ENCODE measurements at places on chromosomes 13 and 19.

DNA sequence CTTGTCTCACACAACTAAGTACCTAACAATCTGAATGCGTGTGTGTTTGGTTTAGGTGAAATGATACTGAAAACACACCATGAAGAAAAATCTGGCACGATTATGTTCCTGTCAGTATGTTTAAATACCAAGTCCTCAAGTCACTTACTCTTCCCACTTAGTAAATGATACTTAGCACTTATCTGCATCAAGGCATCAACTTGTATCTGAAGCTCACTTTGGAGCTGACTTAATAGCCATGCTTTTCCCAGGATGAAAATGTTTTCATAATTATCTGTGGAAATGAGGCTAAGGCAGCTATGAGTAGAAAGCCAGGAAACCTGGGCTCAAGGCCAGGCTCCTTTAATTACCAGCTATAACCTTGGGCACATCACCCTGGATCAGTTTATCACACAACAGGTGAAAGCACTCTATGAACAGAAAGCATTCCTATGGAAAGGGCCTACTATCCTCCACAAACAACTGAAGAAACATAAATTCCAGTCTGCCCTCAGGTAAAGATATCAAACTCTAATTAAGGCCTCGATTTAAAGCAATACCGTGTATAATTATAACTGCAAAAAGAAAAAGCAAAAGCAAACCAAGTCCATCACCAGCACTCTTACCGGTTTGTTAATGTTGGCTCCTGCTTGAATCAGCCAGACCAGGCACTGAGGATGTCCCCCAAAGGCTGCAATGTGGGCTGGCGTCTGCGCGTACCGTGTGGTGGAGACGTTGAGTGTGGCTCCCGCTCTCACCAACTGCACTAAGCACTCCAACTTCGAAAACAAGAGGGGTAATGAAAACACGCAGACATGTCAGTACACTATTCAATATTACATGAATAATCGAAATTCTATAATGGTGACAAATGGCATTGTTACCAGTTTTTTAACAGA, 4.6 kb downstream of the ANKRD10 start:
- DNase-seq: no peak

DNA sequence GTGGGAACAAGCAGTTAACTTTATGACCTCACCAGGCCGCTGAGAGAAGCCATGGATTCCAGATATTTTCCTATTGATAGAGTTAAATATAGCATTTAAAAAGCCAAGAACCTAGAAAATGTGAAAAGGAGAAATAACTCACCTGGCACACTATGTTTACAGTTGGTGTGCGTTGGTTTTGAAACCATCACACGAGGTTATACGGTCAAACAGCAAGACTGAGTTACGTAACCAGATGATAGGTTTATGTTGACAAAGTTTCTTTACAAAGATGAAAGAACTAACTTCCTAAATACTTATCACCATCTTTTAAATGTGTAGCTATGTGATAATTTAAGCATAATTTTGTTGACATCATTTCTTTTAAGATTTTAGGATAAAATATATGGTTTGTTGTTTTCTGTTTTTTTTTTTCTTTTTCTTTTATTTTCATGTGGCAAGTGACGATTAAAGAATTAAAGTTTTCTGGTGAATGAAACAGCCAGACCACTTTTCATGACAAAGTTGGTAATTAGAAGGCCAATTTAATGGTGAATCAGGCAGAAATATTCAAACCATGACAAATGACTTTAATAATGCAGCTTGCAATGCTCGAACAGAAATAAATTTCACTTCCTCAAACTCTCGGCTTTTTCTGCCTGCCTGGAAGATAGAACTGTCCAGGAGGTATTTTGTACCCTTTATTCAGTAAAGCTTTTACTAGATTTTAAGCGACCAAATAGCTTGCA, 339.1 kb upstream of the OBI1 start:
- no peak for DNase-seq

DNA sequence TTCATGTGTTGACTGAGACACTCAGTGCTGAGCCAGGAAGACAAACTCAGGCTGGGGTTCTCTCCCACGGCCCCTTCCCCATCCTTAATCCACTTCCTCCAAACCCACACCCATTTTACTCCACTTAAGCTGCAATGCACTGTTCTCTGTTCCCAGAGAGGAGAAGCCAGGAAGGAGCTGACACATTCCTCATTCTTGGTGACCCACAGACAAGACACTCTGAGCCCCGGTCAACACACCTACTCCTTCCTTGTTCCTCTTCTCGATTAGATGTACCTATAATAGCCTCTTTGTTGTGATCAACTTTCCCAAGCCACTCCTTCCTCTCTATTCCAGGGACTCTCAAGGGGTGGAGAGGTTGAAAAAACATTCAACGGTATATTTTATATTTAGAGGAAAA, 47.1 kb downstream of the INSR start:
- no peak for DNase-seq

GRCh38 chr19:36196249-36196648, 18.2 kb downstream of the ZNF565 start:
- no peak for DNase-seq

GRCh38 chr13:111790621-111791020, 276.3 kb upstream of the SOX1 start:
- no peak for DNase-seq

DNA sequence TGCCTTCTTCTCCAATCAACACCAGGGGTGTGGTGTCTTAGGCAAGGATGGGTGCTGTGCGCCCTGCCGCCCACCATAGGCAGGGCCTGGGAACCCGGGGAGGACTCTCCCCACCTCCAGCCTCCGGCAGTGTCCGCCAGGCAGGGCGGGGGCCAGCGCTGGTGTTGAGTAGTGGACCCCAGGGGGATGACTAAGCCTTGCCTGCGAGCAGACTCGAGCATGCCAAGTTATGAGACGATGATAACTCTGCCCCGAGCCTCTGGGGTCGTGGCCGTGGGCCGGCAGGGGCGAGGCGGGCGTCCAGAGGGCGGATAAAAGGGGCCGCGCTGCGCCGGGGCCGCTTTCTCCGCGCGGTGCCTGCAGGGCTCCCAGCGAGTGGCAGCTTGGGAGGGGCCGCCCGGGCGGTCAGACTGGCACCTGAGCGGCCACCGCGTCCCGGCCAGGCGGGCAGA, at the start of gene MEDAG:
TSS of gene MEDAG (plus strand) at position 340 of the 452 bp plus-strand sequence. CDS start 245 bp downstream, outside the sequence.
- no peak for DNase-seq

DNA sequence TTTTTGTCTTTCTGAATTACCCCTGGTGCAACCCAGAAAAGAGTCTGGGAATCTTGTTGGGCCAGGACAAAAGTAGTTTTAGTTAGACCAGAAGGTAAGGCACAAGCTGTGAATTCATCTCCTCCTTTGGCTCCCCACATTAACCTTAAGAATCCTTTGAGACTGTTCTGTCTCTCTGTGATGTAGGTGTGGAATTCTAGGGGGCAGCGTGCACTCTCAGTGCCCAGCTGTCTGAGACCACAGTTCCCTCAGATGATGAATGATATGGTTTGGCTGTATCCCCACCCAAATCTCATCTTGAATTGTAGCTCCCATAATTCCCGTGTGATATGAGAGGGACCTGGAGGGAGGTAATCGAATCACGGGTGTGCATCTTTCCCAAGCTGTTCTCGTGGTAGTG, 43.9 kb downstream of the ZNF506 start:
- no peak for DNase-seq

GRCh38 chr13:113387396-113387795, 23.5 kb upstream of the GRTP1 start:
- DNase-seq: no peak

DNA sequence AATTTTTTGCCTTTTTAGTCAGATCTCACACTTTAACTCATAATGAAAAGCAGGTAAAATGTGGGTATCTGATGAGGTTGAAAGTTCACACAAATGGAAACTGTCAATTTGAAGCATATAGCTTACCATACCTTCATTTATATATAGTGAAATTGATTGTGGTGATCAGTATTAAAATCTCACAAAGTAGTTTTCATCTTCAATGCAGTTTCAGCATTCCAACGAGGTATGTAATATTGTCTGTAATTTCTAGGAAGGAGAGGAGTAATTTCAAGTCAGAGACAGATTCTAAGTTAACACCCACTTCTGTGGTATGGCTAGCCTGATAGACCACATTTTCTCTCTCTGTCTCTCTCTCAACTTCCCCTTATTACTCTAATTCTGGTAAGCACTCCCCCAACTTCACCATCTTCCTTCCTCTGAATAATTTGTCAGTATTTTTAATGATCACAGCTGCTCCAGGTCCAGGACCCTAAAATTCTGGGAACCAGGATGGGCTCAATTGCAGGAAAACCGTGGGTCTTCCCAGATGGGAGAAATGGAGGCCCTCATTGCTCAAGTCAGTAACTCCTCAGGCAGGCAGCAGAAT, 455.7 kb downstream of the FGF9 start:
- no peak for DNase-seq

DNA sequence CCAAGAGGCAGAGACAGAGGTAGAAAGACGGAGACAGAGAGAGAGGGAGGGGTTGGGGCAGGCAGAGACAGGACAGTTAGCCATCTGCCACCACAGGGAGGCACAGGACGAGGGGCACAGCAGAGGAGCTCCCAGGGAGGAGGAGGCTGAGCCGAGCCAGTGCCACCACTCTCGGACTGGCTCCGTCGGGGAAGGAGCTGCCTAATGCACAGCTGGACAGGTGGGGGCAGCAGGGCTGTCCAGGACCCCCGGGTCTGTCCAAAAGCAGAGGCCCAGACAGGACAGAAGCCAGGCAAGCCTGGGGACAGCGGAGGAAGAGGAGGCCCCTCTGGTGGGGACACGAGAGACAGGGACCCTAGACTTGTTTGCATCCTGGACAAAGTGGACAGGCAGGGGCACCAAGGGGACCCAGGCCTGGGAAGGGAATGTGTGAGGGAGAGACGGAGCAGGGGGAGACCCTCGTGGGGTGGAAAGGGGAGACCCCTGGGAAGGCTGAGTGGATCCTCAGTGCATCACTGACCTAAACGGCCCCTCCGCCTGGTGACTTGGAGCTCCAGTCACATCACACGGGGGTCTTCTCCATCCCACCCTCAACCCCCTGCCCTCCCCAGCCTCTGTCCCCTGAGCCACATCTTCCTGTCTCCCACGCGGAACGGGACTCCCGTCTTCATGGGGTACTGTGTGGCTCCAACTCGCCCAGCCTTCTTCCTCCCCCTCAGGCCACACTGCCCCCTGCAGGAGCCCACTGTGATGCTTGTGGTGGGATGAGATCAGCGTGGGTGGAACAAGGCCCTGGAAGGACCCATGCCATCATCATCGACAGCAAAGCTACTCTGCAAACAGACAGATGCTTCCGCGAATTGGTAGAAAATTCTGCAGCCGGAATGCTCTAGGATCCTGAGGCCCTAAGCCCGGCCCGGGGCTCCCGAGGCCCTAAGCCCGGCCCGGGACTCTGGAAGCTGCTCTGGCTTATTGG, 915 bp downstream of the F10 start:
- DNase-seq: no peak

GRCh38 chr13:60654415-60654814, 257.4 kb downstream of the TDRD3 start:
- no peak for DNase-seq

DNA sequence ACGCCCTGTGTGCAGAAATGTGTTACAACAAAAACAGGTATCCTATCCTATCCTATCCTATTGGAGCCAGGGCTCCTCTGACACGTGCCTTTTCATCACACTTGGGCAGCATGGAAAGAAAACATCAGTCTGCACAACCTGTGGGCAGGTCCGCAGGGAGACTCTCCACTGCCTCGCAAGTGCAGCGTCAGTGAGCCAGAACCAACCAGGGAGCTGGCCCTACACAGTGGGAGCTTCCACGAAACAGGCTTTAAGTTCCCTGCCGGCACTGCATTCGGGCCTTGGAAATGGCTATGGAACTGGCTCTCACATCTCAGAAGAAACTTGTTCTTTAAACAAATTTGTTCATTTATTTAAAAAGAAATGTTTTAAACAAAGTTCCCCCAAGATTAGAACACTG, 49.5 kb downstream of the SLC7A1 start:
- no peak for DNase-seq

- peak; percentile 93 for DNase-seq
Observed at GRCh38 chr19:34676697-34677385, at the start of gene SCGB2B2. Gene SCGB2B2, minus strand, starts transcription at chr19:34677159. Its CDS starts 82,596 bp downstream, at chr19:34594563.

- no peak for DNase-seq
Observed at GRCh38 chr13:44758630-44759383, 182.7 kb upstream of the TSC22D1 start.

- DNase-seq: no peak
Observed at GRCh38 chr19:3687774-3688706, 12.2 kb downstream of the PIP5K1C start.

- no peak for DNase-seq
Observed at GRCh38 chr13:107006661-107007060, 438.7 kb upstream of the ARGLU1 start.

DNA sequence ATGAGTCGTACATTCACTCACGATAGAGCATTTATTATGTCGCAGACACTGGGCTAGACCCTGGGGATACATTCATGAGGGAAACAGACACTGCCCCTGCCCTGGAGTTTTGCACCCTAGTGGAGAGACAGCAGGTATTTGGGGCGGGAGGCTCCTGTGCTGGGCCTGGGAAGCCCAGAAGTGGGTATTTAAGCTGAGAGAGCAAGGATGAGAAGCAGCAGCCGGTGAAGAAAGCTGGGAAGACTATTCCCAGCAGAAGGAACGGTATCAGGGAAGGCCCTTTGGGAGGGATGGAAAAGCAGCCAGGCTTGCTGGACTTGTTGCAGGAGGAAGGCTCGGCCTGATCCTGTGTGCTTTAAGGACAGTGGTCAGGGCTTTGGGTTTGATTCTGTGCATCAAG, 54.5 kb downstream of the CDADC1 start:
- DNase-seq: no peak

DNA sequence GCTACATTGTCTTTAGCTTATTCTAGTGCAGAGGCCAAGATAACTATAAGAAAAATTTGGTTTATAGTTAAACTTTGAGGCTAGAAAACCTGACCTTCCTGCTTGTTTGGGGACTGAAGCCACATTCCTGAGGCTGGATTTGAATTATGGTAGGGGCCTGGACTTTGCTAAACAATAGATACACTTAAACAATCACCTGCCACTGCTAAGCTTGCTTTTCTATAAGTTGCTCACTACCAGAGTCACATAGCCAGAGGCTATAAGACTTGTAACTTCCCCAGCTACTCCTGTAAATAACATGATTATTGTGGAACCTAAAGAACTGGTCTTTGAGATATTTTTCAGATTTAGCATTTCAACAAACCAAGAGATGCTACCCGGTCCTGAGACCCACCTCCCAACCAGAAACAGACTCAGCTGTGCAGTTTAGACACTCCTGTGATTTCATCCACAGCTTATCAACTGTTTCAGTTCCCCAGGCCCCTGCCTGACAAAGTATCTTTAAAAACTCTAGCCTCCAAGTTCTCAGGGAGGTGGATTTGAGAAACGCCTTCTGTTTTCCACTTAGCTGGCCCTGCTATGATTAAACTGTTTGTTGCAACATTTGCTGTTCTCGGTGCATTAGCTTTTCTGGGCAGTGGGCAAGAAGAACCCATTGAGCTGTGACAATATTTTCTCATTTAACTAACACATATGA, 77.7 kb downstream of the MIPEP start:
- no peak for DNase-seq

GRCh38 chr13:96824140-96824539, 170.1 kb downstream of the OXGR1 start:
- DNase-seq: no peak

GRCh38 chr19:30158067-30158892, 213.9 kb upstream of the ZNF536 start:
- DNase-seq: no peak

All from substantia nigra (tissue), 51 donors.